Activated T-helper 2 cell treated with anti-CD3 and anti-CD28 coated beads, Interferon-gamma antibody, Interleukin-2, Interleukin-4, amounts not matched to agents 10 μg/mL and 5 μg/mL and 100 μg/mL, durations not matched to agents 14 hours and 24 hours and 36 hours (primary cell): ENCODE measurements at places on chromosomes 11 and 22.

DNA sequence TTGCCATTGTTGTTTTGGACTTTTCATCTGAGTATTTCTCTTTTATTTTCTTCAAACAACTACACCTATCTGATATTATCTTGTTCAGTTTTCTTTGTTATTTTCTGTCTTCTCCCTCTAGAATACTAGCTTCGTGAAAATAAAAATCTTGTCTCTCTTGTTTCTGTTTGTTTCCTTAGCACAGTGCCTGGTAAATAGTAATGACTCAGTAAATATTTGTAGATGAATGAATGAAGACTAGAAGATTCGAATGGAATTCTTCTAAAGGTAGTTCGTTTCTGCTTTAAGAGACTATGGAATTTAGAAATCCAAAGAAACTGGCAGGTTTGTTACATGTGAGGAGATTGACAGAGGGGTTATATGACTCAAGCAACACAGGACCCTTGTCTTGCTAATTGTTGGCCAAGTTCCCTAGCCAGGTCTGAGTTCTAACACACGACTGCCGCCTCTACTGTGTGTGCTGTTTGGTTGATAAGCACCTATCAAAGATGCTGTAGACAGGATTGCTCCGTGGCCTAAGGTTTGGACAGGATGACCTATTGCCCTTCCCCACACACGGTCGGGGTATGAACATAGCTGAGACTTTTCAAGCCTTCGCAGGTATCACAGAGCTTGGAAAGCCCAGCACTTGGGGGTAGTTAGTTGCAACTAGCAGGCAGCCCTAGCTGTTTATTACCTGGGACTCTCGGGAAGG is 831 bp upstream of the TMEM135 start:
- no peak for DNase-seq

DNA sequence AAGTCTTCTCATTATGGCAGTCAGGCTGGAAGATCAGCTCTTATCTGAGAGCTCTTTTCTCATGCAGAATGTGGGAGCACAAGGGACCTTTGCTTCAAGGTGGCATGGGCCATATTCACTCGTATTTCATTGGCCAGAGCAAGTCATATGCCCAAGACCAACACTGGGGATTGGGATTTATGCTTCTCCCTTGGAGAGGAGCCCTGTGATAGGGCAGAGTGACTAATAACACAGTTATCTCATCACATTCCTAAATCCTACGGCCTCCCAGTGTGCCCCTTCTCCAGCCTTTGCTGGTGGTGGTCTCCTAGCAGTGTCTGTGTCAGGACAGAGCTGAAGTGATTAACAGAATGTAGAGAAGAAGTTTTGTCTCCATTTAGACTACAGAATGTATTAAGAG is 48.6 kb downstream of the SYT9 start:
- DNase-seq = no peak

DNA sequence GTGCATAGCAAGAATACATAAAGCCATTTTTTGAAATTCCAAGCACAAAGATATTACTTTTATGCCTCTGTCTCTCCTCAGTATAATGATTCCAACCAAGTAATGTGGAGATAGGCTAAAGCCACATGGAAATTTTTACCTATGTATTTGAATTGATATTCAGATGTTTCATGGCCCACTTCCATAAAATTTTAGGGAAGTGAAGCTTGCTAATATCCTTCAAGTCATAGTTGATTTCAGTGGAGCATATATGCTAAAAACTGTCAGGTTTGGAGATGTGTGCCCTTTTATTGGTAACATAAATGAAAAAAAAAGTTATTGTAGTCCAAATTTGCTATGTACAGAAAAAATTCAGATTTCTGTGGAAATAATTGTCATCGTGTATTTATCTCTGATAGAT is 12.3 kb downstream of the MS4A4E start:
- no peak for DNase-seq

GRCh38 chr11:128342511-128343134 is 244.7 kb downstream of the ETS1 start:
- DNase-seq = peak; percentile 55

DNA sequence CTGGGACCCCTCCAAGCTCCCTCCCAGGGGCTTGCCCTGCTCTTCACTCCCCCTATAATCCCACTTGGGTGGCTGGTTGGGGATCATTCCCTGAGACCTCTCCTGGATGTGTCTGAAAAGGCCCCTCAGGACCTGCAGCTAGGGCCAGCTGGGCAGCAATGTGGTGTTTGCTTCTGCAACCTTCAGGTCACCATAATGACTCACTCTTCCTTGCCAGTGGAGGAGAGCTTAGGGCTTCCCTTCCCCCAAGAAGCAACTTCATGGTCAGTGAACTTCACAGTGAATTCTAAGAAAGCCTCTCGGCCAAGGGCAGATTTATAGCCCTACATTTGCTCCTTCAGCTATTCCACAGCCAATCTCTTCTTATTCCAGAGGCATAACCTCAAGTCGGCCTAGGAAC is 45.1 kb upstream of the TSPAN18 start:
- DNase-seq = no peak

DNA sequence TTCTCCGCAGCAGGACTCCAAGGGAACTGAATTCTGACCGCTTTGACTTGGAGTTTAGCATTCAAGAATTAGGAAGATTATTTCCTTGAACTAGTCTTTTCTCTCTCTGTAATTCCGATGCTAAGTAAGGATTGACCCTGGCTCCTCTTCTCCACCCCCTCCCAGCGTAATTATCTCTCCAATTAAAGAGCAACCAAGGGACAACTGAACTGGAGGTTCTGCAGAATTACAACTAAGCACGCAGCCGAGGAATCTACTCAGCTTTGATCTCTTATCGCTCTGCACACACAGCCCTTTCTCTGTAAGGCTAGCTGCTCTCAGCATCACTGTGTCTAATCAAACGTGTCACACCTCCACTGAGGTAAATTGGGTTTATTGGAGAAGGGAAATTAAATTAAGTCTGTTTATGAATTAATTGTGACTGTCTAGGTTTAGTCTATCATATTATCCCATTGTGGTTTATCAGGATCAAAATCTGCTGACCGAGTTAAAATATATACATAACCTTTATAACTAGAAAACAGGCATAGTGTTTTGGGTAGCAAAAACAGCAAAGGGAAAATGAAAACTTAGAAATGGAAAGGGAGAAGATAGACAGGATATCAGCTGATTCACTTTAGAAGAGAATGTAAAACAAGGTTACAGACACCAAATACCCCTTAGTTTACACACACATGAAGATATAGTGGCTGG is 241.3 kb upstream of the LARGE1 start:
- DNase-seq = no peak

DNA sequence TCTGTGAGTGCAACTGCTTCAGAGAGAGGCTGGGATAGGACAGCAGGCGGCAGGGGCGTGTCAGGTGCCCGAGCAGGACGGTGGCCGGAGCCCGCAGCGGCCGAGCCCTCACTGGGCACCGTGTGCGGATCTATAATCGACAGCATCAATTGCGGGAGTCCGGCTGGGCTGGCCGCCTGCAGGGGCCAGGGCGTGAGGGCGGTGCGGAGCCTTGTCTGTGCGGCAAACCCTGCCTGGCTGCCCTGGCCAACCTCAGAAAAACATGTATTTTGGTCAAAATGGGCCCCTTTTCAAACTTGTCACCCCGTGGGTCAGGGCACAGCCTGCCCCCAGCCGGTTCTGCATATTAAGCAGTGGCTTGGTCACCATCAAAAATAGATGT is 91.3 kb upstream of the KCNQ1OT1 start:
- DNase-seq = no peak

DNA sequence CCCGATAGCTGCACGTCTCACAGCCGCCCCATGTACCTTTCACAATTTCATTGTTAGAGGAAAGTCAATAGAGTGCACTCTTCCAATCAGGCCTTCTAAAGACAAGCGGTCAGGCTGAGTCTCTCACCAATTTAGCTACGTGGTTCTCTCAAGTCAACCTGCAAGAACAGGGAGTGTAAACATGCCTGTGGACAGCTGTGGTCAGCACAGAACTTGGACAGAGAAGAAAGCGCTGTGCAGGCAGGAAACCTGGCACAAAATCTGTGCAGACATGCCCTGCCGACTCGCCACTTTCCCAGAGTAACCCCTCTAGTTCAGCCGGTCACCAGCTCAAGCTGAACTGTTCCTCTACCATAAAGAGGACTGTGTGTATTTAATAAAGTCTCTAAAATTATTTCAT is 39.5 kb downstream of the CHKA start:
- no peak for DNase-seq

DNA sequence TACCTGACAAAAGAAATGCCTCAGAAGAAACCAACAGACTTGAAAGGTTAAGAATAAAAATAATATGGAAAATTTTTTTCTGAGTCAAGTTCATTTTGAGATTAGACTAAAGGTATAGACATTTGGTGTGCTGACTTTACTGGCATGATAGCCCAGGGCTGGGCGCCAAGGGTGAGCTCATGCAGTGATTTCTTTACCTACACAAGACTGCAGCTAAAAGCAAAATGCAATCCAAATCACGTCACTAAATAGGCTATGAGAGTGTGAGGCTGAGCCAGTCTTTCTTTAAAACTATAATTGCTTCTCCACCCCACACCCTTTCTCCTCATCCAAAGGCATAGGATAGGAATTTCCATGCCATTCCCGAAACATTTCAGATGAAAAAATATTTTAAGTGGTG is 196.5 kb downstream of the FAM76B start:
- DNase-seq = no peak

GRCh38 chr22:48737461-48738203 is 1090.0 kb downstream of the BRD1 start:
- DNase-seq = no peak

DNA sequence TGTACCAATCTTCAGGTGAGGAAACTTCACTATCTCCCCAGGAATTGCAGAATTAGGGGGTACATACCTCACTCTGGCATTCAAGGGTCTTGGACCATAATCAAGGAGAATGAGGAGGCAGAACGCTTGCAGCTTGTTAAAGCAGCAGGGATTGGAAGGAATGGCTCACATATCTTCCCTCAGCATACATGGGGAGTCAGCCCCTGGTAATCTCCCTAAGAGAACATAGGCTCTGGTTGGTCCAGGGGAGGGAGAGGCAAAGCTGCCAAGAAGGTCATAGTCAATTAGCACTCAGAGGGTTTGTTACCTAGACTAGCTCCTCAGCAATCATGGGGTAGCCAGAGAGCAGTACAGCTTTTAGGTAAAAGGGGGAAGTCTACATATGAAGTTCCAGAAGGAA is 256.8 kb downstream of the INSC start:
- DNase-seq = no peak

GRCh38 chr11:25535467-25536272 is 796.3 kb upstream of the ANO3 start:
- DNase-seq = no peak

GRCh38 chr22:28058036-28058435 is 139.0 kb upstream of the PITPNB start:
- no peak for DNase-seq

DNA sequence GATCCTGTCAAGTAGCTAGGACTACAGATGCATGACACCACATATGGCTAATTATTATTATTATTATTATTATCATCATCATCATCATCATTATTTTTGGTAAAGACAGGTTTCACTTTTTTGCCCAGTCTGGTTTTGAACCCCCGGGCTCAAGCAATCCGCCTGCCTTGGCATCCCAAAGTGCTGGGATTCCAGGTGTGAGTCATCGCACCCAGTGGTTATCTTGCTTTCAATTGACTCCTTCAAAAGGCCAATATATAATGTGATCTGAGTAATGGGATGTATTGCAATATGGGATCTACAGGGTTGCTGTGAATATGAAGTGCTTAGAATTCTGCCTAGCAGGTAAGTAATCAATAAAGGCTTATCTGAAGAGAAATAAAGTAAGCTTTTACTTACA is 221.2 kb downstream of the SBF2 start:
- DNase-seq = no peak

DNA sequence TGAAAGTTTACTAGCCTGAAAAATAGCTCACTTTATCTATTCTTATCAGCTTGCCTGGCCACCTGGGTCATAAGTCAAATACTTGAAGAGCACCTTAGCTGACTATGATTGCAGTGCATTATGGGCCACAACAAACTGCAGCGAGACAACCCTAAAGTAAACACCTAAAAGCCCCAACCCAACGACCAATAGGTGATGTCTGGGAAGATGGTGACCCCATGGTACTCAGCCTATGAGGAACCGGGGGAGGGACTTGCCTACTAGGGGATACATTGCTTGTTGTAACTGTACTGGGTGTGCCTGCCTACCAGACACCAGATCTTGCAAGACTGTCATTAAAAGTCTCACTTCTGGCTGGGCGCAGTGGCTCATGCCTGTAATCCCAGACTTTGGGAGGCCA is 35.6 kb upstream of the APOBEC3A start:
- no peak for DNase-seq

DNA sequence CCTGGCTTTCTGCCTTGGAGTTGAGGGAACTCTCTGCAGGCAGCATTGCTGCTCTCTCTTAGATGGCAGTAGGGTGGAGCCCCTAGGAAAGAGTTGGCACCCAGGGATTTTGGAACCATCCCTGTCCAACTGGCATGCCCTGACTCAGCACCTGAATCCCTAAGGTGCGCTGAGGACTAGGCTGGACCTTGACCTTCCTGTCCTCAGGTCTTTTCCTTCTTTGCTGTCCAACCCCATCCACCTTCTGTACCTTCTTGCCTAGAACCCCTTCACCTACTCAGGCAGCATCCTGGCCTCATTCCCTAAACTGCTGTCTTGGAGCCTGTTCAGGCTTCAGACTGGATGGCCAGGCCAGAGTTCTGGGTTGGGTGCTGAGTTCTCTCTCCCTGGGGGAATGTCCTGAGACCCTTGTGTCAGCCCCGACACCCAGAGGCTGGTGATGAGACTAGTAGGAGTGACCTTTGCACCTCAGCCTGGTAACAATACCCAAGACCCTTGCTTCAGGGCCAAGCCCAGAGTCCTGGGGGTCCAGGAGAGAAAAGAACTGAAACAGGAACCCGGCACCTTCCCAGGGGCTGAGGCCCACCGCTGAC is 2.5 kb upstream of the POLD4 start:
- DNase-seq = no peak

- DNase-seq = no peak
Observed at GRCh38 chr11:118522571-118523072, 4.7 kb upstream of the TTC36 start.

DNA sequence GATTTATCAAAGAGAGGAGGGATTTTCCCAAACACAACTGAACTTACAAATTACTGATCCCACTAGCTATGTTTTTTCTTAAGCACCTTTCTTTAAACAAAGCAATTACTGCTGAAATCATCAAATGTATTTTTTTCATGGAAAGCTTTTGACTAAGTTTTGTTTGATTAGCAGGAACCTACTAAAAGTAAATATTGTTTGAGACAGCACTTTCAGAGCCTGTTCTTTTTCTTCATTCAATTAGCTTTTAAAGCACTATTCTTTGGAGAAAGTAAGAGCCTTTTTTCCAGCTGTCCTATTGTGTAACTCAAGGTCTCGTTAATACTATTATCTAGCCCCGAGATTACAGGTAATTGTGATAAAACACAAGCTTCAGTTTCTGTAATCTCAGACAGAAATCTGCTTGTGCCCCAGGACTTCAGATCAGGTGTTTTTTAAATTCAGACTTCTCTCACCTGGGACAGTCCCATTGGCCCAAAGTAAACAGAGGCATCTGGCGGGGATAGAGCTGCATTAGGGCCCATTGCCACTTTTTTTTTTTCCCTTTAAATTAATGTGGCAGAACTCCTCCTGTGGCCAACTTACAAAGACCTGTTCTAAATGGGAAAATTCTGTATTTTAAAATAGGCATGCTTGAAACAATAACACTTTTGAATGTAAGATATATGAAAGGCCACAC is 11.0 kb downstream of the CSTPP1 start:
- no peak for DNase-seq

GRCh38 chr11:93838967-93839366 is 11.5 kb downstream of the VSTM5 start:
- DNase-seq = no peak

GRCh38 chr11:3745161-3745560 is 52.2 kb downstream of the NUP98 start:
- no peak for DNase-seq

- DNase-seq = no peak
Observed at GRCh38 chr22:31155422-31155821, 4.6 kb upstream of the RNF185 start.
